ENCODE measurements at places on chromosomes 16 and 17.
A peak's percentile ranks its signal among the peaks of the same experiment; 100 is the strongest.

DNA sequence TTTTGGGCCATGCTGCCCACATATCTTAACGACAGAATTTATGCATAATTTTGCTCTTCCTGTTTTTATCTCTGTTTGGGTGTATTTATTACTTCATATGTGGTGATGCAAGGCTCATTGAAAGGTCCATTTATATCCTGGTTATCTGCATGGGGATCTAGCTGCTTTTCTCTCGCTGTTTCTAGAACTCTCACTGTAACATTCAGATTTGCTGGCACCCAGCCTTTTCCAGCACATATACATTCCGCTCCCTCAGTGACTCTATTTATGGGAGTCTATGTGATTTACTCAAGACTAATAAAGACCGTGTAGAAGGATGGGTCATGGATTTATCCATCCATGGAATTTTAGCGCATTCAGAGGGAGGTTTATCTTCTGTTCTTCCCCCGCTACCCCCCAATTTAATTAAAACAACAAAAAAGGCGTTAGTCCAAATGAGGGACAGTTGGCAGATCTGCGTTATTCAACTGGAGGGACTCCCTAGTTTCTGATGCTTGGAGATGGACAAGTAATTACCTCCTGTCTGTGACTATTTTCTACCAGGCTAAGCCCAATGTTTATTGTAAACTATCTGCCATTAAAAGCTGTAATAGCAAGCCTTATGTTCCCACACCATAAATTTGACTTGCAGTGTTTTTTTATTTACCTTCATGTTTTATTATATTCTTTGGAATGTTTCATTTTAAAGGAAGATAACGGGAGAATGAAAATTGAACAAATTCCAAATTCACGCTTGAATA, 19.8 kb upstream of the MARCHF10 start:
- DNase-seq: no peak

DNA sequence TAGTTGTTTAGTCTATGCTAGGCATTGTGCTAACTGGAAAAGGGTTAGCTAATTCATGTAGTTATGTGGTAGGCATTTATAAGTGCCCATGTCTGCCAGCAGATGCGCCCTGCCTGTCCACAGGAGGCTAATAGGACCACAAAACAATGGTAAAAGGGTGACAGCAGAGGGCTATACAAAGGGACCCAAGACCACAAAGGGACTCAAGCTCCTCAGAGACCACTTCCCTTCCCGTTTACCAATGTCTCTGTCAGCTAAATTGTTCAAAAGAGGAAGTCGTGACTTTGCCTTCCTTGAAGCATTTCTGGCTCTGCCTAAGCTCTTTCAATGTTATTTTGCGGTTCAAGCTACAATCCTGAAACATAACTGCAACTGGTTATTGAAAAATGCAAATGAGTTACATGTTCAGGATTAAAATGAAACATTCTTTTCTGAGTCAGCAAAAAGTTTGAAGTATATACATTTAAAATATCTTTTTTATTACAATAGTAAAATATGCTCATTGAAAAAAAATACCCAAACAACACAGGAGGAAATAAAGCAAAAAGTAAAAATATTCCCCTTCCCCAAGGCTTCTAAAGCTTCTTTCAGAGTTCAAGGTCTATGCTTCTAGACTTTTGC, 149.2 kb downstream of the MAF start:
- no peak for DNase-seq

GRCh38 chr17:42706732-42707131, 24.4 kb downstream of the CNTNAP1 start:
- peak; percentile 24 for DNase-seq

DNA sequence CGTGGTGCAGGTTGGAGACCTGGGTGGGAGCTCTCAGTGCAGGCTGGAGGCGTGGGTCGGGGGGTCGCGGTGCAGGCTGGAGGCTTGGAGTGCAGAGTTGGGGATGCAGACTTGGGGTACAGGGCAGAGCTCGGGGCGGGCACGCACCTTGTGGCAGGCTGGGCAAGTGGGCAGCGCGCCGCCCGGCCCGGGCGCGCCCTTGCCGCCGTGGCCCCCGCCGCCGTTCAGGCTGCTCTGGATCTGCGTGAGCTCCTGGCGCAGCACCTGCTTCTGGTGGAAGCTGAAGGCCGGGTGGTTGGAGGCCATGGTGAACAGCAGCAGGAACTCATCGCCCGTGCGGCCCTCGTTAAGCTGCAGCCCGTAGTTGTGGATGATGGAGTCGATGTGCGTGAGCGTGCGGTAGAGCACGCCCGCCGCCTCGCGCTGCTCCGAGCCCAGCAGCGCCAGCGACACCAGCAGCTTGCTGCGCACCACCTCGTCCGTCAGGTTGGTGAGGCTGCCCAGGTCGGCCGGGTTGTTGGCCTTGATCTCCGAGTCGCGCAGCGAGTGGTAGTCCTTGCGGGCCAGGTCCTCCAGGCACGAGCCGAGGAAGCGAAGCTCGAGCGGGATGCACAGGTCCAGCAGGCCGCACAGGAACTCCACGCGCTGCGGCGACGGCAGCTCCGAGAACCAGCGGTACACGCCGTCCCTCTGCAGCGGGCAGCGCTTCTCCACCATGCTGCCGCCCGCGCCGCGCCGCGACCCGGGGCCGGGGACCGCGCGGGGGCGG, 1.1 kb downstream of the ZCCHC14 start:
- DNase-seq: peak; percentile 7

DNA sequence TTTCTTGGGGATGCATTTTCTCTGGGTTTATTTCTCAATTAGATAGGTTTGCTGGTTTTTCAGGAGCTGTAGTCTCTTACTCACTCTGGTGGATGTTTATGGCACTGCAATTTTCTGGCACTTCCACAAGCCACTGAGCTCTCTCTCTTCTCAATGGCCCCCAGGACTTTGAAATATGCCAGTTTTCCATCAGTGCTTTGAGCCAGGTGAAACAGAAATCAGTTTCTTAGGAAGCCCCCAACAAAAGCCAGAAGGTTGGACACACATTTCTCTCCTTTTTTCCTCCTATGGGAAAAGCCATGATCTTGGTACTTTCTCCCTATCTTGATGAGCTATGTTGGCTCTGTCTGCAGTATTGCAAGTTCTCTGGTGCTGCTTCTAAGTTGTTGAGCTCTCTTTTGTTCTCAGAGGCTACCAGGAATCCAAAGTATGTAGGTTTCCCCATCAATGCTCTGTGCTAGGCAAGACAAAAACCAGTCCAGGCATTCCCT, 90.7 kb upstream of the SMIM36 start:
- no peak for DNase-seq
